Activated naive CD4-positive, alpha-beta T cell (primary cell): ENCODE measurements at places on chromosomes 6 and 20.

GRCh38 chr6:166257911-166258318 lies 50.3 kb downstream of the PRR18 start:
- no peak for DNase-seq

- no peak for DNase-seq
Observed at GRCh38 chr20:51019656-51020592, 3.0 kb downstream of the KCNG1 start.

DNA sequence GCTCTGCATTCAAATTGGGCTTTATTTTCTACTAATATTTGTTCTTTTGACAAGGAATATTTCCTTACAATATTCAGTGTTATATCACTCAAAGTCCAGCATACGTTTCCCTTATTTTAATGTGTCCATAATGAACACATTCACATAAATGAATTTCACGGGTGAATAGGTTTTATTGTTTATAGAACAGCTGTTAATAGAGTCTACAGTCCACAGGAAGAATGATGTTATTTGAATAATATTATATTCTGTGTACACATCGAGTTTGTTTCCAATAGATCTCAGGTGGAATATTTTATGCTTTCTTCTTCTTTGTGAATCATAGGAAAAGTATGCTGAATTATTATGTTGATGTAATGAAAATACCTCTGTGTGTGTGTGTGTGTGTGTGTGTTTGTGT lies 582.4 kb downstream of the CDH26 start:
- DNase-seq = no peak

- DNase-seq = no peak
Observed at GRCh38 chr6:48036316-48036715, 74.7 kb downstream of the PTCHD4 start.

- no peak for DNase-seq
Observed at GRCh38 chr6:75296811-75297779, 12.5 kb upstream of the TMEM30A start.

GRCh38 chr6:39189915-39190544 lies 39.2 kb downstream of the KCNK5 start:
- DNase-seq = no peak

GRCh38 chr20:16520154-16520553 lies 53.1 kb downstream of the KIF16B start:
- DNase-seq = no peak

- DNase-seq = peak; percentile 92
Observed at GRCh38 chr20:49216991-49217578, 2.1 kb upstream of the DDX27 start.

- no peak for DNase-seq
Observed at GRCh38 chr6:84362193-84362821, 134.9 kb upstream of the CEP162 start.

GRCh38 chr6:46947497-46947896 lies 25.8 kb upstream of the ADGRF5 start:
- no peak for DNase-seq

GRCh38 chr6:111727802-111728201 lies 122.1 kb upstream of the TRAF3IP2 start:
- DNase-seq = no peak

GRCh38 chr6:148448369-148449012 lies 105.9 kb downstream of the SASH1 start:
- no peak for DNase-seq

GRCh38 chr6:144338951-144339700 lies 54.0 kb downstream of the UTRN start:
- DNase-seq = no peak

GRCh38 chr6:144262470-144263369 lies 22.4 kb upstream of the UTRN start:
- no peak for DNase-seq

DNA sequence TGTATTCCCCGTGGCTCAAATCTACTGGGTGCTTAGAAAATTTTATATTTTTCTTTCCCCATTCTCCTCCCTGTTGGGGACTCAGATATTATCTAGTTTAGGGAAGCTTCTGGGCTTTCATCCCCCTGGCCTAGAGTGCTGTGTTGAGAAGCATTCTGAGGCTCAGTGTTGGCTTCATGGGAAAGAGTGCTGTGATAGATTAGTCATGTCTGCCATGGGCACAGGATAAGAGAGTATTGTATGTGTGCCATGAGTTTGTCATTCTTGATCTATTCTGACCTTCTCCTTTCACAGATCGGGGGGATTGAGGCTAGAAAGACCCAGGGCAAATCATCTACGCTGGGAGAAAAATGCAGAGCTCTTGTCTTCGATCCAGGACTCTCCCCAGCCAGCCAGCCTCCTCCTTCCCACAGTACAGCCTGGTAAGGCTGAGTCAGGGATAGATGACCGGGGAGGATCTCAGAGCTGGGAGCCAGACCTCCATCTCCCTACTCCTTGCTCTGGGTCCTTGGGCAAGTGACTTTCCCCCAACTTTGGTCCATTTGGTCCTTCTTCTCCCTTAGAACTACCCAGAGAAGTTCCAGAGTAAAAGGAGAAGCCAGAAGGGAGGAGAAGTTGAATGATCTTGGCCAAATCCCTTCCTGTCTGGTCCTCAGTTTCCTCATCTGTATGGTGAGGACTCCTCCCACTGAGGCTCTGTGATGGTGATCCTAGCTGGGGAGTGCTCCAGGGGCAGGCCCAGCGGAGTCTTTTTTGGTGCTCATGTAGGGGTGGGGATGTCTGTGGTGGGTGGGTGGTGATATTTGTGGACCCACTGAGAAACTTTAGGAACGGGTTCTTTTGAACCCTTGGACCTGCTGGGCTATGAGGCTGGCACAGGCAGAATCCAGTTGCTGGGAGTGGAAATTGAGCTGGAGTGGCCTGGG lies 5.0 kb downstream of the SRC start:
- DNase-seq = no peak

DNA sequence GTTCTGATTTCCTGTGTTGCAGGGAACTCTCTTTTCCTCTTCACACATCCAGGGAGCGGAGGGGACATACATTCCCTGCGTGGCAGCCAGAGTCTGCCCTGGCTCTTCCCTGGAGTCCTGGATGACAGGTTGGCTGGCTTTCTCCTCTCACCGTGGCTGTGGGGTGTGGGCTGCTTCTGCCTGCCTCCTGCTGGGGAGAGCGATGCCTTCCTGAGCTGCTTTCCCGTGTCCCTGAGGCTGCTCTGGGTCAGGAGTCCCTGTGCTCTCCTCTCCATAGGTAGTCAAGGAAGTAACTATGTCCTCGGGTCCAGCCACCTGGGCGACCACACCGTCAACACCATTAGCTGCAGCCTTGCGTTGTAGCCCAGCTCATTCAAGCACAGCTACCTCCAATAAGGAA lies 451.7 kb downstream of the QKI start:
- no peak for DNase-seq

- no peak for DNase-seq
Observed at GRCh38 chr20:59400708-59401107, 100.3 kb downstream of the EDN3 start.
